ENCODE measurements at places on chromosomes 7 and 10. TPM values are rescaled to one million over a fixed set of nuclear protein-coding genes. Genes with fewer than 3 reads are reported as not detected.

Gene PRTFDC1
- 0.76 TPM for total RNA-seq

Gene TECTB
- total RNA-seq = 0.23 TPM

Gene AHR
- 67.9 TPM for total RNA-seq

Gene EPO
- total RNA-seq = 6.3 TPM

- no peak overlapping the region for H3K4me3 ChIP-seq
- no peak overlapping the region for H3K27ac ChIP-seq
- DNase-seq = no peak
- H3K27me3 ChIP-seq = no peaks in the 10 kb centered on the region
- no peaks in the 10 kb centered on the region for H3K4me1 ChIP-seq
Observed at GRCh38 chr7:128928159-128928813, 9.4 kb upstream of the IRF5 start.

- H3K4me1 ChIP-seq = no peaks in the 10 kb centered on the region
- DNase-seq = no peak
- H3K4me3 ChIP-seq = no peak overlapping the region
- no peaks in the 10 kb centered on the region for H3K36me3 ChIP-seq
- no peaks in the 10 kb centered on the region for H3K27me3 ChIP-seq
Observed at GRCh38 chr7:84003191-84003590, 191.4 kb downstream of the SEMA3A start.

DNA sequence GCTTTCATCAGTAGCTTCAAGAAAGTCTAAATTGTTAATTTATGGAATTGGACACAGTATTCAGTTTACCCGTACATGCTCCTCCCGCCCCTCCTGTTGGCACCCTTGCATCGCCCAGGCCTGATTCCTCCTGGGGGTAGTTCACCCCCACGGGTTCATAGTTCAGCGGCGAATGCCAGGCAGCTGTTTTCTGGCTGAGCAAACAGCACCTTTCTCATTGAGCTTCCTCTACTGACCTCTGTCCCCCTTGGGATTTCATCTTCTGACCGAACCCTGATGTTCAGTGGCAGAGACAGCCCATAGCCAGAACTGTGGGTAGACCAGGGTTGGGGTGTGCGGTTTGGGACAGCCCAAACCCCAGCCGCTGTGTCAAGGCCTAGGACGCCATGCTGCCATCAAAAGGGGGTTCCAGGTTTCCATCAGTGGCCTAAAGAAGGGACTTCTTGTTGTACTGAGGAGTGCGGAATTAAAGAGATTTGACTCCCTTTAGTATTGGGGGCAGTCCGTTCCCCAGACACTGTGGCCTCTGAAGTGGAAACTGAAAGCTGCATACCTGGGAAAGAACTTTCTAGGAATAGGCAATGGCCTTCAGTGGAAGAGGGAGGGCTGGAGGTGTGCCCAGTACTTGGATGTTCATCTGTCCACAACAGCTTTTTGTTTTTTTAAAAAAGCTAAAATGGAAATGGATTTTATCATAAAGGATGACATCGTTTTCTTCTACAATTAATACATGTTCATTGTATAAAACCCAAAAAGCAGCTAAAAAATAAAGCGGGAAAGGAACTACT lies 19.0 kb downstream of the MDH2 start:
- H3K27me3 ChIP-seq = no peaks in the 10 kb centered on the region
- peak overlapping the region; percentile 19 for H3K27ac ChIP-seq
- DNase-seq = no peak
- peaks cover 15% of the 10 kb centered on the region for H3K36me3 ChIP-seq

- no peak overlapping the region for H3K27ac ChIP-seq
- peak; percentile 2 for DNase-seq
- H3K4me1 ChIP-seq = no peaks in the 10 kb centered on the region
- no peak overlapping the region for H3K4me3 ChIP-seq
- no peaks in the 10 kb centered on the region for H3K27me3 ChIP-seq
Observed at GRCh38 chr7:99489235-99489634, 10.8 kb downstream of the ZNF394 start.

- no peak overlapping the region for H3K4me3 ChIP-seq
- H3K27me3 ChIP-seq = no peaks in the 10 kb centered on the region
- no peak for DNase-seq
- no peaks in the 10 kb centered on the region for H3K4me1 ChIP-seq
Observed at GRCh38 chr10:90051053-90051452, 349.7 kb downstream of the KIF20B start.

GRCh38 chr7:147547252-147547897 lies 1043.2 kb upstream of the C7orf33 start:
- no peaks in the 10 kb centered on the region for H3K36me3 ChIP-seq
- H3K27me3 ChIP-seq = no peaks in the 10 kb centered on the region
- peak; percentile 48 for DNase-seq
- H3K4me1 ChIP-seq = no peaks in the 10 kb centered on the region

DNA sequence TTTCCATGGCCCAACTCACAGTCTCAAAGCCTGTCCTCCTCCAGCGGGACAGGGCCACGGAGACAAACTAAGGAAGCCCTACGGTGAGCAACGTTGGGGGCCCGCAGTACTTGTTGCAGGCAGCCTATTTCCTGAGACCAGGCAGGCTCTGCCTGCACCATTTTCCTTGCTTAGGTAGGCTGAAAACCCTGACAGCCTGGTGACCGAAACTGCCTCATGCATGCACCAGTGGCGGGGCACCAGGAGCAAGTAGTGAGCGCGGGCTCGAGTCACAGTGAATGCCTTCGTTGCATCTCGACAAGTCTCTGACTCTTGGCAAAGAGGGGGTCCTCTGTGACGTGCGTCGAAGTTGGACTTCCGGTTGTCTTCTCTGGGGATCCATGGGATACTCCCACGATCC lies 23.3 kb upstream of the ZNF273 start:
- H3K4me3 ChIP-seq = no peak overlapping the region
- H3K36me3 ChIP-seq = no peaks in the 10 kb centered on the region
- no peaks in the 10 kb centered on the region for H3K4me1 ChIP-seq

- H3K4me3 ChIP-seq = no peak overlapping the region
- H3K27me3 ChIP-seq = no peaks in the 10 kb centered on the region
- no peaks in the 10 kb centered on the region for H3K4me1 ChIP-seq
- no peak overlapping the region for H3K27ac ChIP-seq
- no peaks in the 10 kb centered on the region for H3K36me3 ChIP-seq
- no peak for DNase-seq
Observed at GRCh38 chr10:97025613-97026242, 160.0 kb downstream of the SLIT1 start.

- no peaks in the 10 kb centered on the region for H3K36me3 ChIP-seq
- H3K4me3 ChIP-seq = no peak overlapping the region
- H3K27ac ChIP-seq = no peak overlapping the region
- no peaks in the 10 kb centered on the region for H3K27me3 ChIP-seq
Observed at GRCh38 chr10:130203626-130204025, 67.4 kb downstream of the GLRX3 start.

- H3K36me3 ChIP-seq = peaks cover 3% of the 10 kb centered on the region
- no peak overlapping the region for H3K27ac ChIP-seq
- no peaks in the 10 kb centered on the region for H3K4me1 ChIP-seq
- DNase-seq = no peak
- H3K4me3 ChIP-seq = no peak overlapping the region
Observed at GRCh38 chr10:804787-805619, 115.5 kb upstream of the DIP2C start.

DNA sequence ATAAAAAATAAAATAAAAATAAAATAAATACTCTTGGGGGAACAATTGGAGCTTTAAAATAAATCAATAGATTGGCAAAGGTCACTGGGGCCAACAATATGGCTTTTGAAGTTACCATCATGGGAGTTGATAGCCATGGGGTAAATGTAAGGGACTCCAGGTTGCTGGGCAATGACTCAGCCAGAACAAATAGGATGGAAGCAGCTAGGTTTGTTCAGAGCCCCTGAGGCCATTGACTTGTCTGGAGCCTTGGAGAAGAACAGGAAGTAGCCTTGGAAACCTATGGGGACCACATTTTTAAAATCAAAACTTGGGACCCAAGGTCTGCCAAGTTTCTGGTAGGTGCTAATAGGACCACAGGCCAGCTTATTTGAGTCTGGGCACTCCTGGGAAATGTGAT lies 20.2 kb upstream of the FRA10AC1 start:
- no peak for DNase-seq
- no peak overlapping the region for H3K27ac ChIP-seq
- H3K27me3 ChIP-seq = no peaks in the 10 kb centered on the region

- no peak for DNase-seq
- no peaks in the 10 kb centered on the region for H3K36me3 ChIP-seq
- no peaks in the 10 kb centered on the region for H3K4me1 ChIP-seq
- no peak overlapping the region for H3K27ac ChIP-seq
- no peak overlapping the region for H3K4me3 ChIP-seq
Observed at GRCh38 chr7:80247144-80247543, 112.5 kb downstream of the GNAI1 start.

- no peaks in the 10 kb centered on the region for H3K36me3 ChIP-seq
- no peaks in the 10 kb centered on the region for H3K27me3 ChIP-seq
- H3K4me1 ChIP-seq = no peaks in the 10 kb centered on the region
- no peak overlapping the region for H3K4me3 ChIP-seq
- no peak for DNase-seq
Observed at GRCh38 chr7:80257756-80258155, 123.1 kb downstream of the GNAI1 start.

- H3K27me3 ChIP-seq = no peaks in the 10 kb centered on the region
- no peak overlapping the region for H3K4me3 ChIP-seq
- no peak for DNase-seq
- peaks cover 1% of the 10 kb centered on the region for H3K4me1 ChIP-seq
- no peaks in the 10 kb centered on the region for H3K36me3 ChIP-seq
Observed at GRCh38 chr7:151161757-151162156, 5.7 kb downstream of the GBX1 start.

DNA sequence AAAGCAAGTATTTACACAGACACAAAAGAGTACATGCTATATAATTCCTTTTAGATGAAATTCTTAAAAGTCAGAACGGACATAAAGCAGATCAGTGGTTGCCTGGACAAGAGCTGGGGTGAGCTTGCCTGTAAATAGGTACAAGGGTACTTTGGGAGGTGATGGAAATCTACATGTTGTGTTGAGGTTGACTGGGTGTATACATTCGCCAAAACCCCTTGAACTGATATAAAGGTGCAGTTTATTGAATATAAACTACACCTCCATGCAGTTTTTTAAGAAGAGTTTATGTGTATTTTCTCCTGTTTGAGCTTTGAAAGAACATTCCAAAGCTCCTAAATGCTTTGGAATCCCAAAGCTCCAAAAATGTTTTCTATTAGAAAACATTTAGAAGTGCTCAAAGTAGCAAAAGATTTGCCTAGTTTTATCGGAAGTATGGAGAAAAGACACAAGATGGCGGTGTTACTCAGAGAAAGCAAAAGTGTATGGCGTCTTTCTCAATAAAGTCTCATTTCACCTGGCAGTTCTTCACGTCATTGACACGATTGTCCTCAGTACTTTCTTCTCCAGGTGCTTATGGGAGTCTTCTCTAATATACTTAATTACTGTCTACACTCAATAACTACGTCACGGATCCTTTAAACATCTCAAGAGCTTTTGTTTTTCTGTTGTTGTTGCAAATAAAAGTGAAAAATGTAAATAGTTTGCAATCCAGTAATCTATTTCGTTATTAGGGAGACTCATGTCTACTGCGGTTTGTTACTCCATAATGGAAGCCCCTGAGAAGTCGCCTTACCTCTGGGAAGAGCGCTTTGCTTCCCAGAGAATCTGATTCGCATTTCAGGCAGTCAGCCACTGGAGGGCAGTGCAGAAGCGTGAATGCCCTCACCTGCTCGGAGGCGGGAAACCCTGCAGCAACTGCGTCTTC lies 14.7 kb upstream of the SEC61G start:
- no peaks in the 10 kb centered on the region for H3K4me1 ChIP-seq
- H3K27ac ChIP-seq = no peak overlapping the region
- DNase-seq = peak; percentile 86
- peak overlapping the region; percentile 38 for H3K4me3 ChIP-seq
- no peaks in the 10 kb centered on the region for H3K27me3 ChIP-seq
- no peaks in the 10 kb centered on the region for H3K36me3 ChIP-seq

DNA sequence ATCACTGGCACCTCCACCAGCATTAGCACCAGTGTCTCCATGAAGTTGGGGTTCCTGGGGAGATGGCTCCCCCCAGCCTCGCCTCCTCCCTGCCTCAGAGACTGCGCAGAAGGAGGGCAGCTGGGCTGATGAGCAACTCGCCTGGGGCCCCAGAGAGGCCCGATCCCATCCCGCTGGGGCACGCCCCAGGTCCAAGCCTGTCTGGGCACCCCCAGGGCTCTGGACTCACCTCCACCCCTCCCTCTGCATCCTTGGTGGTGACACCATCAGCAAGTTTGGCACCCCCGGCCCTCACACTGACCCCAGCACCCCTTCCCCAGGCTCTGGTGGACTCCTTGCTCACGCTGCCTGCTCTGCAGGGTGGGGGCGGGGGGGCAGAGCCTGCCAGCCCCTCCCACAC lies 89.5 kb downstream of the LHPP start:
- no peak for DNase-seq
- no peak overlapping the region for H3K27ac ChIP-seq
- H3K27me3 ChIP-seq = no peaks in the 10 kb centered on the region
- peaks cover 19% of the 10 kb centered on the region for H3K4me1 ChIP-seq
- no peak overlapping the region for H3K4me3 ChIP-seq
- H3K36me3 ChIP-seq = no peaks in the 10 kb centered on the region

GRCh38 chr10:101858723-101859500 lies 15.3 kb upstream of the KCNIP2 start:
- no peak for DNase-seq
- no peaks in the 10 kb centered on the region for H3K27me3 ChIP-seq
- no peak overlapping the region for H3K4me3 ChIP-seq
- H3K36me3 ChIP-seq = no peaks in the 10 kb centered on the region
- no peak overlapping the region for H3K27ac ChIP-seq
- no peaks in the 10 kb centered on the region for H3K4me1 ChIP-seq

DNA sequence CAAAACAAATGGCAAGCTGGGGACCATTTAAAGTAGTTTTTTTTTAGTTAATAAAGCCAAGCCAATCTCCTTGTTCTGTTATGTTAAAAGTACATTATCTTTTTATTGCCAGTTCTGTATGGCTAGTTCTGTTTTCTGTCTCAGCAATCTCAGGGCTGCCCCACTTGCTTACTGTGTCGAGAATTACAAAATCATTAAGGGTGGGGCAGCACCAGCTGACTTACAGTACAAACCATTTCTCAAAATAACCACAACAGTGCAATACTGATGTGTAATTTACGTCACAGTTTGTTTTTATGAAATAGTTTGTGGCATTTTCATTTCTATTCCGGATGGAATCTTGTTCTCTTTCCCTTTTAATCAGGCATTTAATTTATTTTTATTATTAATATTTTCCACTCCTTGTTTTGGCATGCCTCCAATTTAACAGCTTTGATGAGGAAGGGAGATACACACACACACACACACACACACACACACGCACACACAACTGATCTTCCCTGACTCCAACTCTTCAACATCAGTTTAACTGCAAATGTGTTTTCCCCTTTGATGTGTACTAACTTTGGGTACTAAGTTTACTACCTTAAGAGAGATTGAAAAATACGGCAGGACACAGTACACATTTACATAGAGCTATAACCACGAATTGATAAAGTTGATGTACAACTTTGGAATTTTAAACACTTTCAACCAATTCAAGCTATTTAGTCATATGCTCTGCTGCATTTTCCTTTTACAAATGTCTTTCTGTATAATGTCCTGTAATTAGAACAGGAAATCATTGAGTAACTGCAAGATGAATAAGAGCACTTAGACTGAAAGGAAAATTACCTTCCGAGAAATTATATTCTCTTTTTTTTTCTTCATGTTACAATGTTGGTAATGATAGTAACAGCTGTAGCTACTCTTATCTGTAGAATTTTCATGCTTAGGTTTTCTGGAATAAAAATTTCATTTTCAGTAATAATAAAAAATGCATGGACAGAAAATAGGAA lies 91.5 kb downstream of the ARID5B start:
- H3K4me1 ChIP-seq = peaks cover 21% of the 10 kb centered on the region
- peak overlapping the region; percentile 36 for H3K27ac ChIP-seq
- H3K27me3 ChIP-seq = no peaks in the 10 kb centered on the region
- DNase-seq = no peak

All from right lobe of liver (tissue), 6 donors.